ENCODE measurements at places on chromosomes 7 and 10.

GRCh38 chr7:20364571-20365196 is 34.0 kb downstream of the ITGB8 start:
- no peak for DNase-seq

- no peak for DNase-seq
Measured at GRCh38 chr7:1719913-1720312, 49.8 kb downstream of the ELFN1 start.

DNA sequence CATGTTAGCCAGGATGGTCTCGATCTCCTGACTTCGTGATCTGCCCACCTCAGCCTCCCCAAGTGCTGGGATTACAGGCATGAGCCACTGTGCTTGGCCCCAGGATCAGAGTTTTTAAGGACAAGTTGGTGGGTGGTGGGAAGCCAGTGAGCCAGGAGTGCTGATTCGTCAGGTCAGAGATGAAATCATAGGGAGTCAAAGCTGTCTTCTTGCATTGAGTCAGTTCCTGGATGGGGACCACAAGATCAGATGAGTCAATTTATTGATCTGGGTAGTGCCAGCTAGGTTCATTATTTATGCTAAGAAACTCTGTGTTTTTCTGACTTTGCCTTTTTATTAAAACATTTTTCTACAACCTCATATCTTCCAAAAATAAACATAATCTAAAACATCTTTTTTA is 423.8 kb downstream of the ARL4A start:
- DNase-seq, result no peak

- DNase-seq, result no peak
Measured at GRCh38 chr10:78578929-78579328, 489.8 kb upstream of the ZMIZ1 start.

DNA sequence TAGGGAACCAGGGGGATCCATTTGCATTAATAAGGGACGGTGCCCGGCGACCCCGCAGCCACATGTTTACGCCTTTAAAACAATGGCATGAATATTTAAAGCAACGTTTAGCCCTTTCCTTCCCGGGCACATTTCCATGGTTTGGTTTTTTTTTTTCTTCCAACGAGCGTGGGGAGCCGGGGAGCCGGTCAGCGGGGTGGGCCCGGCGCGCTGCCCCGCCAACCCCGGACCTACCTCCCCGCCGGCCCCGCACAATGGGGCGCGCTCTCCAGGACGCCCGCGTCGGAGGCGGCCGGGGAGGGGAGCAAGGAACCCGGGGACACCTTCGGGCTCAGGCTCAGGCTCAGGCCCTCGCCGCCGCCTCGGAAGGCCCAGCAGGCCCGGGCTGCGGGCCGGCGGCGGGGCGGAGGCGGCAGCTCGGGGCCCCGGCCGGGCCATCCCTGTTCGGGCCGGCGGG is 1.0 kb downstream of the SEPHS1 start:
- no peak for DNase-seq

- no peak for DNase-seq
Measured at GRCh38 chr7:107958764-107959526, 44.0 kb downstream of the LAMB1 start.

DNA sequence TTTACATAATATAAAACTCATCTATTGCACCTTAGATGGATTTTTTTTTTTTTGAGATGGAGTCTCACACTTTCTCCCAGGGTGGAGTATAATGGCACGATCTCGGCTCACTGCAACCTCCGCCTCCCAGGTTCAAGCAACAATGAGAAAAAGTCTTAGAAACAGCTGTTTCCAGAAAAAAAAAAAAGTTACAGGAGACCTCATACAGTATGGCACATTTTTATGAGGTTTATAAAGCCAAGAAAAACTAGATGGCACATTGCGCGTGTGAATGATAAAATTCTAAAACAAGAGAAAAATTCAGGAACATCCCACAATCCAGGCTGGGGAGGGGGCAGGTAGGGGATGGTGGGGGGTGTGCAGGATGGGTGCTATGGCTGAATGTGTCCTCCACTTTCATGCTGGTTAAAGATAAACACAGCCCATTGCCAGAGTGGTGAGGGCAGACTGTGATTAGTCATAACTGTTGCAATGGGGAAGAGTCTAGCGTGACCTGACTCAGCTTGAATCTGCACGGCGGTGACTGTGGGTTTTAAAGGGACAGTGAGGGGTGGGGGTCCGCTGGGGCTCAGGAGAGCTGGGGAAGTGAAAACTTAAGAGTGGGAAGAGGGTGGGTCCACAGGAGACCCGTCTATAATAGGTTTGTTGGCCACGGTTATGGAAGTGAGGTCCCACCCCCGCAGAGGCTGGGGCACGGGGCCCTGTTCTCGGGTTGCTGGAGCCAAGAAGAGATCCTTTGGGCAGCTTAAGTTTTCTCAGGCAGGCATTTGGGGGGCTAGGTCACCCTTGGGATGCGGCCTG is 11.9 kb upstream of the LRRC27 start:
- DNase-seq, result no peak

GRCh38 chr10:71232089-71232998 is 20.0 kb downstream of the UNC5B start:
- no peak for DNase-seq

GRCh38 chr10:14016011-14016536 is 314.6 kb downstream of the FRMD4A start:
- no peak for DNase-seq

- DNase-seq, result no peak
Measured at GRCh38 chr7:127918130-127918529, 113.1 kb downstream of the LRRC4 start.
